ENCODE measurements at places on chromosomes 13 and 19.

DNA sequence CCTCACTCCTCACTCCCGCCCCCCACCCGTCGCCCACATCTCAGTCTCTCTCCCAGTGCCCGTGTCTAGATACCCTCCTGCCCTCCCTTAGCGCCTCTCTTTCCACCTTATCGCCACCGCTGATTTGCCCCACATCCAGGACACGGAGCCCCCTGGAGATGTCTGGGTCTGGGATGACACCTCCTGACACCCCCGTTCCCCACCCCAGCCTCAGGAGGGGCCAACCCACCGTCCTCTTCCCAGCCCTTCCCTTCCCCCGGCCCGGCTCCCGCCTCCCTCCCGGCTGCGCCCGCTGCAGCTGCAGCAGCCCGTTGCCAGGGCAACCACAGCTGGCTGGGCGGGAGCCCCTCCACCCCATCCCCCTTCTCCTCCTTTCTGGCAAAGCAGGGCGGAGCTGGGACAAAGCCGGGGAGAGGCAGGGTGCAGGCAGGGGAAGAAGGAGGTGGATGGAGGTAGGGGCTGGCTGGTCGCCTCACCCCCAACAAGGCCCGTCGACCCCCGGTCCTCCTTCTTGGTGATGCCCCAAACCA is 13.5 kb downstream of the DPF1 start:
- DNase-seq = no peak

GRCh38 chr13:109868578-109869311 is 82.4 kb upstream of the IRS2 start:
- no peak for DNase-seq

- DNase-seq = no peak
These were observed 266.1 kb upstream of the TMTC4 start for GRCh38 chr13:100940658-100941057.

DNA sequence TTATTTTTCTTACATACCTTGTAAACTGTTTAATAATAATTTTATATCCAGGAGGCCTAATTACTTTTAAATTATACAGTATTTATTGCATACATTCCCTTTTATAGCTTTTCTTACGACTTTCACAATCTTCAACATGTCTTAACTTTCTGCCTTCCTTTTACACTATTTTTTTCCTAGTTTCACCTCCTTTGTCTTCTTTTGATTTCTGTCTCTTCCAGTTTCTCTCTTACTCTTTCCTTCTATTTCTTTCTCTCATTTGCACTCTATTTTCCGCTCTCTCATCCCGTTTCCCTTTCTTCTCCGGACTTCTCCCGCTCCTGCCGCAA is 11.5 kb downstream of the ZNF552 start:
- DNase-seq = no peak

- no peak for DNase-seq
These were observed 904 bp upstream of the SOX1 start for GRCh38 chr13:112065867-112066623.

DNA sequence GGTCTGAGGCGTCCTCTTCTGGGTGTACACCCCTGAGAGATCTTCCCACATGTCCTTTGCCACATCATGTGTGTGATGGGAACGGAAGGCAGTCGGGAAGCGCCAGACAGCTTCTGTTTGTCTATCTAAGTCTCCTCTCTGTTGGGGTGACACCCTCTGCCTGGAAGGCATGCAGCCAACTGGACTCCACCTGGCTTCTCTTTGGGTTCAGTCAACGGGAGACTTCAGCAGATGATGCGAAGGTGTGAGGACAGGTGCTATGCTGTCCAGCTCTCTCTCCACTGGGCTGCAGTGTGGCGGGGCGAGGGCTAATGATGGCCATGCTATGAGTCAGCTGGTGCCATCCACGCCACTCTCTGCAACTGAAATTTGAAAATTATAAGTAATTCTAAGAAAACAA is 14.3 kb upstream of the SBK3 start:
- no peak for DNase-seq

DNA sequence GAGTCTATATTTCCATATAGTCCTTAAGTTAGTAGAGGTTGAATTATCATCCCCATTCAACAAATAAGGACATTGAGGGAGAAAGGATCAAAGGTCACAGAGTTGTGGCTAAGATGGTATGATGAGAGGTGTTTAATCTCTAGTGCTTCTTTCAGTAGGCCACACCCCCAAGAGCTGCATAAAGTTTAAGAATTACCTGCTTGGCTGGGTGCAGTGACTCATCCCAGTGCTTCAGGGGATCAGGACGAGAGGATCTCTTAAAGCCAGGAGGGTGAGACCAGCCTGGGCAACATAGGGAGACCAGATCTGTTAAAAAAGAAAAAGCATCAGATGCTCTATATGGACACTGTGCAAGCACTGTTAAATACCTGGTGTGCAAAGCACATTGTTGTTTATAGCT is 560.0 kb upstream of the KLHL1 start:
- no peak for DNase-seq

- DNase-seq = no peak
These were observed 153.3 kb downstream of the TNFRSF19 start for GRCh38 chr13:23723471-23723870.

DNA sequence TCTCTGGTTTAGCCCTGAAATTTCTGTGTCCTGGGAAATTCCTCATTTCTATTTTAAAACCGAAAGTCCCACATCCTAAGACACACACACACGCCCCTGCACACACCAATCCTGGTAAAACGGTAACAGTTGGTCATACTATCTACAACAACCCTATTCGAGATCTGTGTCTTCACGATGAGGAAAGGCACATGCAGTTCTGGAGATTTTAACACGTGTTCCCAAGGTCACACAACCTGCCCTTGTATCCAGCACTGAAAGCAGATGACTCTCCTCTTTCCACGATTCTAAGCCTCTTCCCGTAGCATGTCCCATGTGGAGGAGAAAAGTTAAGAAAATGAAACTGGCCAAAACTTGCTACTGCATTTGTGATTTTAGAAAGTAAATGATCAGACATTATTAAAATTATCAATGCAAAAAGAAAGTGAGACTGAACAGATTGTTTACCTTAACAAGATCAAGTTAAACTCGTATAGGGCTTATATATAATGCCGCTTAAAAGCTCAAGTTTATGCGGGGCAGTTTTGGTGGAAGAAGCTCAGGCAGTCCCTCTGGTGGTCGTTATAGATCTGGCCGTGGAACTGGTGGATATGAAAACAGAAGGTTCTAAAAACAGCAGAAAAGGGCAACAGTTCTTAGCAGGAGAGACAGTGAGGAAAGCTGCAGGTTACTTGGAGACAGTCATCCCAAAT is 32.7 kb downstream of the VSTM1 start:
- DNase-seq = no peak

DNA sequence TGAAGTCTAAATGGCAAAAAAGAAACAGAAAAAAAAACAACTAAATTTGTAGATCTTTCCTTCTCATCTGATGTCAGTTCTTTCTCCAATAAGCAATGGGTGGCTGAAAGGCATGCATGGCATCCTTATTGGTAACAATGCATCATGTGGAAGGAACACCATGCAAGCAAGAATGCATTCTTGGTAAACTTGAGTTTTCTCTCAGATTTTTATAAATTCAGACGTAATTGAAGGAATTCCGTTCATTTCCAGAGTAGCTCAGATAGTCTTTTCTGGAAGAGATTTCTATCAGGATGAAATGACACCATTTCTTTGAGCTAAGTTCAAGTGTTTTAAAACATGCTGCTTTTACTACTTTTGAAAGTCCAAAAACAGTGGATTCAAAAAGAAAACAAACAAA is 373.0 kb downstream of the COG6 start:
- DNase-seq = no peak

DNA sequence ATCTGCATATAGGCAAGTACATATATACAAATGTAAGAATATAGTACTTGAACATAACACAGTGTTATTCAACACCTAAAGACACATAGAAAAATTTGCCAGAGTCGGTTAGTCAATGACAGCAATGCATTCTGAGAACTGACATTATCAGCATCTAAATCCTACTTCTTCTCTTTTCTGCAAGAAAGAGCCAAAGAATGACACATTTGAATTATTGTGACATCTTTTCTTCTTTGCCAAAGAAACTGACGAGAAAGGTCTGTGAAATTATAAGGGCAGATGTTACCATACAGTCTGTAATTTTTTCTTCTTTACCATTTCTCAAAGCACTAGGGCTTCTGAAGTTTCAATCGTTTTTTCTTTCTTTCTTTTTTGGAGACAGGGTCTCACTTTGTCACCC is 350.9 kb upstream of the NBEA start:
- no peak for DNase-seq

- no peak for DNase-seq
These were observed 1.2 kb downstream of the TBC1D17 start for GRCh38 chr19:49878744-49879070.

DNA sequence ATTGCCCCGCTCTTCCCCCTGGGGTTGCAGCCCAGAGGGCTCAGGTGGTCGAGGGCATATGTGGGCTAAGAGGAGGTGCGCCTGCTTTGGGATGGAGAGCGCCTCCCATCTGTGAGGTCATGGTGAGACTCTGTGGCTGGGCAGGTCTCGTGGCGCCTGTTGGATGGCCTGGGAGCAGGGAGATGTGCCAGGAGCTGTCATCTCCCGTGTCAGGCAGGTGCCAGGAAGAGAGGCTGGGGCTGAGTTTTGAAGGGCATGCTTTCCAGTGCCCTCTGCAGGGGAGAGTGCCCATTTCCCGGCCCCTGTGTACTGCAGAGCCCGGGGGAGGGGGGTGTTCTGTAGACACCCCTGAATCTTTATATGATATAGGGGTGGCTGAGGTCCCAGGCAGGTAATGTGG is 2.8 kb downstream of the WTIP start:
- no peak for DNase-seq

DNA sequence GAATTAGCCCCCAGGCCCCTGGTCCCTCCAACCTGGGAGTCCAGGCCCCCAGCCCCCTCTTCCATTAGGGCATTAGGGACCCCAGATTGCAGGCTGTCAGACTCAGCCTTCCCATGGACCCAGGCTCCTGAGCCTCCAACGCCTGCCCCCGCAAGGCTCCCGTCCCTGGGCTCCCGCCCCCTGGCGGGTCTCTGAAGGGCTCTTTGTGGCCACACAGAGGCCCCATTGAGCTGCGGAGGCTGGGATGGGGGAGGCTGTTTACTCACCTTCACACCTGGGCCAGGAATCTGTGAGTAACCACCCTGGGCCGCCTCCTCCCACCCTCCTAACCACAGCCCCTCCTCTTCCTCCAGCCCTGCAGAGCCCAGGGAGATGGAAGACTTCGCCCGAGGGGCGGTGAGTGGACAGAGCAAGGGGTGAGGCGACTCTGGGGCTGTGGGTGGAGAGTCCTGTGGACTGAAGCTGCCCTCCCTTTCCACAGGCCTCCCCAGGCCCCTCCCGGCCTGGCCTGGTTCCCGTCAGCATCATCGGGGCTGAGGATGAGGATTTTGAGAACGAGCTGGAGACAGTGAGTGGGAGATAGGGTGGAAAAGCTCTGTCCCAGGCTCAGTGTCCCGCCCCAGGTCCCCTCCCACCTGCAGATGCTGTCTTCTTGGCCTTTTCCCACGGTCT is 4.9 kb downstream of the ARHGEF1 start:
- peak; percentile 89 for DNase-seq

- DNase-seq = no peak
These were observed 680.4 kb upstream of the SPRY2 start for GRCh38 chr13:81021284-81021840.

GRCh38 chr13:75334634-75335447 is 147.1 kb downstream of the TBC1D4 start:
- DNase-seq = no peak

DNA sequence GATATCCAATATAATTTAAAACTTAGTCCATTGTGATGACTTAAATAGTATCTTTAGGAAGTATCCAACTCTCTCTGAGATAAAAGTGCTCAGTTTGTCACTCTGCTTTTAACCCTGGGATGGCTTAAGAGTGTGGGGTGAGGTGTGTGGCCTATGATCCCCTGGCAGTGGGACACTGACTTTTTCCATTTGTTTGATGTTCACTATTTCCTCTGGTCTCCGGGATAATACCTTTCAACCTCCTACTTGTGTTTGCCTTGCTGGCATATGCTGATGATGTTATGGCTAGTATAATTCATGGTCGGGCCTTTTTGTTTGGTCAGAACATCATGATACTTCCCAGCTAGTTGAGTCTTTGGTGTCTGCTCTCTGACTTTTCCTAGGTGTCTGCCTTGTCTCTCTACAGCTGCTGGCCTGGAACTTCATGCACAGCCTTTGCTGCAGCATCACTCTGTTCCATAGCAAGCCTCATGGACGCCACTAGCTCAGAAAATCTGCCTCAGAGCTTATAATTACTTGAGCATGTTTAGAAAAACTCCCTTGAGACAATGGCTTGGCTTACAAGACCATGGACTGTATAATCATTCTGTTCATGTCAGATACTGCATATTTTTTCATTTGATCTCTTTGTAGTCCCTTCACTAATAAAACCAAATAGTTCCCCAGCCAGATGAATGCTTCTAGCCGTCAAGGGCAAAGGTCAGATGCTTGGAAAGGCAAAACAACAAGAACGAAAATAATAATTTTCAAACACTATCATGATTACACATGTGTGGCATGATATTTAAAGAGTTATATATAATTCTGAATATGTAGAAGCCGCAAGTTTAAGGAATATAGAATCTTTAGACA is 75.2 kb downstream of the WDFY2 start:
- no peak for DNase-seq

GRCh38 chr19:41744850-41745249 is 10.5 kb upstream of the CEACAM6 start:
- DNase-seq = no peak

DNA sequence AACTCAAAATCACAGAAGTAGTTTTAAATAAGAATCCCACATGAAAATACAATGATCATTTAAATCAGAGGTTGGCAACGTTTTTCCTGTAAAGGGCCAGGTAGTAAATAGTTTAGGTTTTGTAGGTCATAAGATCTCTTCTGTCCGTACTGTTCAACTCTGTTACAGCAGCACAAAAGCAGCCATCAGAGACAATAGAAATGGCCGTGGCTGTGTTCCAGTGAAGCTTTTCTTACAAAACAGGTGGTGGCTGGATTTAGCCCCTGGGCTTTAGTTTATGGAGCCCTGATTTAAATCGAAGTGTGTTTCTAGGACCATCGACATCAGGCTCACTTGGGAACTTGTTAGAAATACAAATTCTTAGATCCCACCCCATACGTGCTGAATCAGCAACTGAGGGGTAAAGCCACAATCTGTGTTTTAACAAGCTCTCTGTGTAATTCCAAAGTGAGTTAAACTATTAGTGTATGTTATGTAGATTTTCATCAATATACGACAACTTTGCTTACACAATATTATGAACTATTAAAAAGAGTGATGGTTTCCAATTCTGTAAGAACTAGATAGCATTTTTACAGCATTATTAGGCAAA is 54.8 kb upstream of the MIR17HG start:
- no peak for DNase-seq

DNA sequence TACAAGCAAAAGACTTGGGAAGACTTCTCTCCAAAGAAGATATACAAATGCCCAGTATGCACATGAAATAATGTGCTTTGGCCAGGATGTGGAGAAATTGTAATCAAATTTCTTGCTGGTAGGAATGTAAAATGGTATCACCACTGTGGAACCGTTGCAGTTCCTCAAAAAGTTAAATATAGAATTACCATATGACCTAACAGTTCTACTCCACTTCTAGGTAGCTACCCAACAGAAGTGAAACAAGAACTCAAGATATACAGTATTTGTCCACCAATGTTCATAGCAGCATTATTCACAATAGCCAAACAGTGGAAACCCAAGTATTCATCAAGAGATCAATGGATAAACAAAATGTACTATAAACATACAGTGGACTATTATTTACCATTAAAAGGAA is 95.0 kb upstream of the KLF5 start:
- no peak for DNase-seq
